ENCODE measurements at places on chromosomes 7 and 10.

DNA sequence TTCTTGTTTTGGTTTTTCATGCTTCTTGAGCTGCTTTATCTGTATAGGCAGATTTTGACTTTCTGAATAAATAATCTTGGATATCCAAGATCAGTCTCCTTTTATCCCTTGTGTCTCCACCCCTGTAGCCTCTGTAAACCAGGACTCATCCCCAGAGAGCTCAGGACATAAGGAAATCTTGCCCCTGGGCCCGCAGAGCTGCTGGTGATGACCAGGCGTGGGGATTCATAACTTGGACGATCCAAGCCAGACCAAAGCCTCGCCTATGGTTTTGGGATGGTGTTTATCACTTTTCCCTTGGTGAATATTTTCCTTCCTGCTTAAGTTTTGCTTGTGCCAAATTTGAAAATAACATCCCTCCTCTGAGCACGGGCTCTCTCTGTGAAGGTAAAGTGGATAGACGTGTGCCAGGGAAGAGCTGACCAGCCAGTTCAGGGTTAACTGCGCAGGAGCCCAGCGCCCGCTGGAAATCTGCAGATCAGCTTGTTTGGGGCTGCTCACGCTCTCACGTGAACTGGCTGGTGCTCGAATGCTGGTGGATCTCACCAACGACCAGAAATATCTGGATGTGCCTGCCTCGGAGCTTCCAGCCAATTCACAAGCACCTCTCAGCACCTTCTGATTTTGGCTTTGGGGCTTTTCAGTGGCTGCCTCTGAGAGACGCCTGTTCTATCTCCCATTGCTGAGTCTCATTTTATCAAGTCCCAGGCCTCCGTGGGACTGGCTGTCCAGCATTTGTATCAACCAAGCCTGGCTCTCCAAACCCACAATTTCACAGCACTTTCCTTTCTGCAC lies 132.1 kb upstream of the BTBD16 start:
- no peak for DNase-seq

DNA sequence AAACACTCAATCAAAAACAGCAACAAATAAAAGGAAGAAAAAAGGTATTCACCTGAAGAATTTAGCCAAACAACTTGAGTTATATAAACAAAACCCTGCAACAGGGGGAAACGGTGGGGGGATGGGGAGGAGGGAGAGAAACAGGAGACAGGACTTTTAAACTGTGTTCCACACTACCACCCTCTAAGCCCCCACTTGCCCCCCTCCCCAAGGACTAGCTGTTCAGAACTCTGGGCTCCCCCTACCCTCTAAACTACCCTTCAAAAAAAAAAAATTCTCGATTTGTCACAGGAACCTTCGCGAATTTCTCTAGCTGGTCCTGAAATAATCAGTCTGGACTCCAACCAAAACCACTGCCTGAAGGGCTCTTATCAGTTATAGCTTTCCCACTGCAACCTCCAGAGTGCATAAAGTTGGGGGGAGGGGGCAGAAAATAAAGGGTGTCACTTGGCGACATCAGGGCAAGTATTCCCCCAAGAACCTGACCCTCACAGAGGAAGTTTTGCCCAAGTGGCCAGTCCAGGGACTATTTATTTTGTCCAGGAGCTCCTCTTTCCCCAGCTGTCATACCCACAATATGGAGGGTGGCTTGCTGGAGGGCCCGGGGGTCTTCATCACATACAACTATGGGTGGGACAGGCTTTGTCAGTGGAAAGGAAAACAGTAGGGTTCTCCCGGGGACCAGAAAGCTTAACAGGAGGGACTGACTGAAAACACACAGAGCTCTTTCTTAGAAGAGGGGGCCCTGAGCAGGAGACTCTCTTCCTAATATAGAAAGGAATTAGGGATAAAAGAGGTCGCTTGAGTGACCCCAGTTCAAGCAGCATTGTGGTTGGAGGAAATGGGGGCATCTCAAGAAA lies 1.3 kb downstream of the UBE2H start:
- DNase-seq, result peak; percentile 19

DNA sequence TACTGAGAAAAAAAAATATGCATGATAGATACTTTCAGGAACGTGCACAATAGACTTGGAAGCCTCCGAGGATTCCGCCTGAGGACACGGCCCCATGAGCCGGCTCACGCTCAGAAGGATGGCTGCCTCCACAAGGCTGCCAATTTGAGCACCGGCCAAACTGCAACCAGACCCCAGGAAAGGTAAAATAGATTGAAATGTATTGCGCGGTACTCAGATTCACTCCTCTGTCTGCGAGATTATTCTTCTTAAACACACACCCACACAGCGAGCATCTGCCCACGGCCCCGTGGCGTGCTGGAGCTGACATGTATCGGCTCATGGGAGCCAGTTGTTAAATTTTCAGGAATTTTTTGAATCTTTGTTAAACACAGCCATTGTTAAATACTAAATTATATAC lies 653.2 kb upstream of the MKI67 start:
- no peak for DNase-seq

- DNase-seq, result no peak
These were observed 31.6 kb upstream of the KCNIP2 start for GRCh38 chr10:101875068-101875688.

GRCh38 chr10:58305821-58306220 lies 29.0 kb upstream of the UBE2D1 start:
- DNase-seq, result no peak

GRCh38 chr7:78279457-78279856 lies 480.9 kb downstream of the PHTF2 start:
- no peak for DNase-seq

GRCh38 chr7:84232646-84233045 lies 38.1 kb upstream of the SEMA3A start:
- peak; percentile 3 for DNase-seq

DNA sequence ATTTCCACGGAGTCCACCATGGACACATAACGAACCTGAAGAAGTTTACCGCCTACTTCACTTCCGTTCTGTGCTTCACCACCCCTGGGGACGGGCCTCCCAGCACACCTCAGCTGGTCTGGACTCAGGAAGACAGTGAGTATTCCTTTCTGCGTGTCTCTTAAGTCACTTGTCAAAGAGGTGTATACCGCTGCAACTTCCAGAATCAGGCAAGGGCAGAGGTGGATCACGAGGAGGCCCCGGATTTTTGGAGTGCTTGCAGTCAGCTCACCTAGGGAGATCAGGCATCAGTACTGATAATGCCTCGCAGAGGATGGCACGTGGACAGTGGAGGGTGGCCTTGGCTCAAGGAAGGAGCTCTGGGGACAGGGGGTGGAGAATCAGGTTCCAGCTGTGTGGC lies 630.4 kb upstream of the FOXK1 start:
- DNase-seq, result peak; percentile 15

- no peak for DNase-seq
These were observed 110.9 kb upstream of the NANOS1 start for GRCh38 chr10:118918587-118918986.

DNA sequence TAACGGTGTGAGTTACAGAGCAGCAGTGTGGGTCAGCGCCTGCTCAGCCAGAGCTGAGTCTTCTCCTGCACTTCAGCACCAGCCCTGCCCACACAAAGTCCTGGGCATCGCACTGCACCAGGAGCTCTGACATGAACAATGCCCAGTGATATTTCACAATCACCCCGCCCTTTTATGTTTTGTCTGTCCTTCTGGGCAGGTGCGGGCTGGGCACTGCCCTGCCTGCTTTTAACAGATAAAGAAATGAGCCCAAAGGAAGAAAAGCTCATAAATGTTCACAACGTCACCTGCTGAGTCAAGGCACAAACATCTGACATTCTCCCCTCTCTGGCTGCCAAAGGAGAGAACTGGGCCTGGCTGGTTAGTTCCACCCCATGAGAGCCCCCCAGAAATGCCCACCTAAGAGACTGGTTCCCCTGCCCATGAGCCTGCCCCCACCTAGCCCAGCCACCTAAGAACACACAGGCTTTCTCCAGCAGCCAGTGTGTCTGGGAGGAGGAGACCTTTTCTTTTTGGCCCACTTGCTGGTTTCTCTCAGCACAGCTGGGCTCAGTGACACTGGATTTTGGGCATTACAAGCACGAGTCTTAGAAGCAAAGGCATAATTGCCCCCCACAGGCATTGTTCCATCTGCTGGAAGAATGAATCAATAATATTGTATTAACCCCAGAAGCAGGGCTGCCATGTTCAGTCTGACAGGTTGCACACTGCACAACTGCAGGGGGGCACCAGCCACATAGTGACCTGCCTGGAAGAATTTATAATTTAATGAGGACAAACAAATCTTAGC lies 22.3 kb downstream of the CALML3 start:
- no peak for DNase-seq

- no peak for DNase-seq
These were observed 4.2 kb upstream of the NKX1-2 start for GRCh38 chr10:124453960-124454610.

GRCh38 chr10:44425466-44425865 lies 40.6 kb upstream of the CXCL12 start:
- no peak for DNase-seq

GRCh38 chr7:30202671-30203070 lies 67.9 kb downstream of the MTURN start:
- DNase-seq, result no peak

GRCh38 chr10:101573885-101574753 lies 13.9 kb downstream of the POLL start:
- DNase-seq, result peak; percentile 46

DNA sequence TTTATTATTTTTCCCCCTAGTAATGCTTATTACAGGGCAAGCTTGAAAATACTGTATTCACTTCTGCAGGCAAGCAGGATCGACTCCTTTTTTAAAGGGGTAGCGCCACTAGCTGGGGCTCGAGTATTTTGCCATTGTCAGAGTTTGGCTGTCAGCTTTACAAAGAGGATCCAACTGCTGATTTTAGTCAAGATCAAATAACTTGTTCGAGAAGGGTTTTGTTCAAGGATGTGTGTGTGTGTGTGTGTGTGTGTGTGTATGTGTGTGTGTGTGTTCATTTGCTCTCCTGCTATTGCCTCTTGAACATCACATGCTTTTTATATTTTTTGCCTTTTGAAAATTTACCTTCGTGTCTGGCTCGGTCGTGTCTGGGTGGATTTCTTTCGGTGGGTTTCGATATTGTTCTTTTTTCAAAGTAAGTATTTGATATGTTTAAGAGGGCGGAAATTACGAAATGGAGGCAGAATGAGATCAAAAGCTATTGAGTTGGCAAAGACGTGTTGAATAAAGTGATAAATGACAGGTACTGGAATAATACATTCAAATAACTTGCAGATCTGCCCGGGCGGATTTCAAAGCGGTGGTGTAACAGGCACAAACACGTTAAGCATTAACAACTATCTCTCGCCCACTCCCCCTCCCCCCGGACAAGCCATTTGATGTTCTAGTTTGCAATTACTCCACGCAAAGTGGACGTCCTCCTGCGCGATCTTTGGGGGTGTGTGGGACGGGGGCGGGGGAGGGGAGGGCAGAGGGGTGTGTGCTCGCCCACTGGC lies 1.1 kb downstream of the ARID5B start:
- no peak for DNase-seq

DNA sequence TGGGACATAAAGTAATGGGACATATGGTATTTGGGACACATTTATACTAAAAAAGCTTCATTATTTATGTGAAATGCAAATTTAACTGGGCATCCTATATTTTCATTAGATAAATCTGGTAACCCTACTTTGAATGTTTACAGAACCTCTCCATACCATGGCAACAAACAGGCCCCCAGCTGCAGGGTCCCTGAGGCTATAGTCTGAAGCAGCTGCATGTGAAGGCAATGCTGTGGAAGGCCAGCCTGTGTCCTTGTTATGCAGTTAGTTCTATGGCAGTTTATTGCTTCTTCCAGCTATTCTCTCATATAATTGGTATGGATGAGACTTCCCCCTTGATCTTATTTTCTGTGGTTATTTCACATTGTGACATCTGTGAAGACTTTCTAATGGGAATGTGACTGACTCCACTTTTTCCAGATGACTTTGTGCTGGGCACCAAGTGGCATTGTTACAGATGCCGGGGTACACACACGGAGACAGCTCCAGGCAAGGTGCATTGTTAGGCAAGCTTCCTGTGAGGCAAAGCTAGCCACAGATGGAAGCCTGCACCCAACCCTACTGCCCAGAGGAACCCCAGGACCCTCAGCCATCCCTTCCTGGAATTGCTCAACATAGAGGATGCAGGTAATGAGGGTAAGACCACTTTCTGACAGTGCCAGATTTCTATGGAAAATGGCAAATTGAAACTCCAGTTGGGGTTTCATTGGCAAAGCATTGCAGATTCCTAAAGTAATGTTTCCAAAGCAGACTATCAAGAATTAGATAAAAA lies 49.5 kb upstream of the ADAM12 start:
- DNase-seq, result no peak

DNA sequence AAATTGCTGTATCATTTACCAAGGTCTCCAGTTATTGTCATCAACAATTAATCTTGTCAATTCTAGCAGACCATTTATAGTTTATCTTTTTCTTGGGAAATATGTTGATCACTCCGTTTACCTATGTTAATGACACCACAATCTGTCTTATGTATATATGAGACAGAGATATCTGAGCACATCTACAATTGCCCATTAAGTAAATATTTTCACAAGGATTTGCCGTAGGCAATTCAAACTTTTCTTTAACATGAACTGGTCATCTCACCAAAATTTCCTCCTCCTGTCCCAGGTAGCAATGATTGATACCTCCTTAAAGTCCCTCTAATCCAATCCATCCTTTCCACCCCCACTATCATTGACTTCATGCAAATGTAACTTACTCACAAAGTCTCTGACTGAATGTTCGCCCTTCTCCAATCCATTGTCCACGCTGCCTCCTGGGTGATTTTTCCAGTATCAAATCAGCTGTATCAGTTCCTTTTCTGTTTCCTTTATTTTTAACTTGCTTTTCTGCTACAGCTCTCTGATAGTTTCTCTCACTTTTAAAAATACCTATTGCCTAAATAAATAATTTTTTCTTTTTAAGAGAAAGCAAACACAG lies 138.3 kb downstream of the GNAT3 start:
- DNase-seq, result no peak

Data from SK-N-DZ (cell line).